ENCODE measurements at places on chromosomes 1 and 21.

- DNase-seq: no peak
Observed at GRCh38 chr1:28537457-28538199, 15.3 kb upstream of the TRNAU1AP start.

DNA sequence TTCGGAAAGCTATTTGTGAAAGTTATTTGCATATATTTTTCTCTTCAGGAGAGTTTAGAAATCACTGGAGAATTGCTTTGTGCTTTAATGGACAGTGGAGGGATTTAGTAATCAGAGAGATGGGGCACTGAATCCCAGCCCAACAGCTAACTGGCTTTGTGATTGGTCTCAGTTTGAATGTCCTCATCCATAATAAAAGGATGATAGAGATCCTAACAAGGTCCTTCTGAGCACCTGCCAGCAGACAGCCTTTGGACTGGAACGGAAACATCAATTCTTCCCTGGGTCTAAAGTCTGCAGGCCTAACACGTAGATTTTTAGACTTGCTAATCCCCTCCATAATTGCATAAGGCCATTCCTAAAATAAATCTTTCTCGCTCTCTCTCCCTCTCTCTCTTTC lies 112.0 kb upstream of the ADAMTS5 start:
- no peak for DNase-seq

- DNase-seq: no peak
Observed at GRCh38 chr1:48222501-48223242, at the start of gene SLC5A9. SLC5A9 (plus strand) TSS chr1:48222716; CDS start chr1:48222737, 21 bp downstream.

DNA sequence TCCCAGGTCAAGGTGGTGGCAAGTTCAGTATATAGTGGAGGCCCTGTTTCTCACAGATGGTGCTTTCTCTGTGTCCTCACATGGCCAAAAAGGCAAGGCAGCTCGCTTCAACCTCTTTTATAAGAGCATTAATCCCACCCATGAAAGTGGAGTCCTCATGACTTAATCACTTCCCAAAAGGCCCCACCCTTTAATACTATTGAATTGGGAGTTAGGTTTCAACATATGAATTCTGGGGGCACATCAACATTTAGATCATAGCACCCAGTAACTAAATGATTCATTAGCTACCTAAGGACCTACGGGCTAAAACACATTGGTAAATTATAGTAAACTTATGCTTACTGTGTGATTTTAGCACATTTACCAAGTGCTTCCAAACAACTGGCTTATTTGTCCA lies 317.9 kb downstream of the LTN1 start:
- DNase-seq: no peak

GRCh38 chr1:11283151-11283550 lies 10.2 kb downstream of the UBIAD1 start:
- DNase-seq: no peak

- DNase-seq: no peak
Observed at GRCh38 chr1:206953626-206954025, 7.4 kb upstream of the PIGR start.

- DNase-seq: peak; percentile 20
Observed at GRCh38 chr1:207084701-207085180, 3.9 kb upstream of the C4BPB start.

GRCh38 chr1:15430787-15431570 lies 7.3 kb upstream of the CTRC start:
- DNase-seq: peak; percentile 69

GRCh38 chr1:223445402-223445801 lies 52.2 kb downstream of the CCDC185 start:
- no peak for DNase-seq

- no peak for DNase-seq
Observed at GRCh38 chr1:68459796-68460195, 10.0 kb upstream of the RPE65 start.

- no peak for DNase-seq
Observed at GRCh38 chr21:45830221-45830640, 151.3 kb upstream of the COL6A1 start.

DNA sequence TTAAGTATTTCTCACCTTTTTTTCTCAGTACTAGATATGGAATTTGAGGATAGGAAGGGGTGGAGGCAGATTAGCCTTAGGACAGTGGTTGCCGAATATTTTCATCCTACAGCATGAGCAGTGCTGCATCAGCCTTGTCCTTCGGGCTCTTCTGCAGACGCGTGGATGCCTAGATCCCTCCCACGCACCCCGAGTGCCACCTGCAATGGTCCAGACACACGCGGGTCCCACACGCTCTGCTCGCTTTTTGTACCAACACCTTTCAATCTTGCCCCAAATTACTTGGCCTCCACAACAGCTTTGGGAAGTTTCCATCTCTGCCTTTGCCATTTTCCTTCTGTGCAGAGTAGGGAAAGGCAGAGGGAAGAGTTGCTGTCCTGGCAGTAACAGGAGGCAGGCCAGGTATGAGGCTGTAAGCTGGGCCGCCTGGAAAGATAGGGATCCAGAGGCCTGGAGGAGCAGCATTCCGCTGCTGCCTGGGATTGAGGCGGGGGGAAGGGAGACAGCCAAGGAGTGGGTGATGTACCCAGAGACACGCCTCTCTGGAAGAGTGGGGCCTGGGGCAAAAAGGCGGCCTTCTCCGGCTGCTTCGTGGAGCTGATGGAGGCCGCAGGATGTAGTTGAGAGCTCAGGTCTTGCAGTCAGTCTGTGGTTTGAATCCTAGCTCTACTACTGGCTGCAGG lies 467.7 kb downstream of the KIF26B start:
- DNase-seq: no peak

GRCh38 chr21:20647607-20648006 lies 350.6 kb upstream of the NCAM2 start:
- no peak for DNase-seq

- no peak for DNase-seq
Observed at GRCh38 chr1:186456729-186457255, 4.1 kb downstream of the PDC start.

DNA sequence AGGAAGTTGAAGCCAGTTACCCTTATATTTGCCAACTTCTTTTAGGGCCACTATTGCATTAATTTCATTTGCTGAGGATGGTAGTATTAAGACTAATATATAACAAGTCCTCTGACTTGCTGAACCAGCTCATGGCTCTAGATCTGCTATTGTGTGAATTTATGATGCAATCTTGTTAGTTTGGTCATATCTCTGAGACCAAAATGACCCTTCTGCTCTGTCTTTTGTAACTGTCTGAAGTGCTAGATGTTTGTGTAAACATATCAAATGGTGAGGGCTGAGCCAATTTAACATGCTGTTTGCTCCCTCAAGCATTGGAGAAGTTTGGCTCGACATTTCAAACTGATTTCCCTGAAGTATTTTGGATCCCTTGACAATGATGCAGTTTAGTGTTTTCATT lies 106.9 kb upstream of the PTGFR start:
- DNase-seq: no peak

DNA sequence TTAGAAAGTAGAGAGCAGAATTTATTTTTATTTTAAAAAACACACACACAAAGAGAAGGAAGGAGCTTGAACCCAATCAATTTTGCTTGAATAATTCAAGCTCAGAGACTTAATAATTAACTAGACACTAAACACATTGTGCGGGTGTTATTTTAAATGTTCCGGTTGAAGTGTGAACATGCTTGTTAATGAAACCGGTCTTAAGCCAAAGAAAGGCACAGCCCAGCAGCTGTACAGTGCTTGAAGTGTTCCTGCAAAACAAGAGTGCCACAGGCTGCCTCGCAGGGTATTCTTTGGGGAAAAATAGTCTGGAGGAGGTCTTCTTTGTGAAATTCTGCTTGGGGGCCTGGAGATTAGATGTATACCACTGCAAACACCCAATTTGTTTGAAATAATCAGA lies 2.2 kb upstream of the CDC42BPA start:
- no peak for DNase-seq

GRCh38 chr1:19698181-19698580 lies 33.5 kb downstream of the HTR6 start:
- no peak for DNase-seq

GRCh38 chr1:40316595-40317393 lies at the start of gene COL9A2:
COL9A2 (minus strand) TSS chr1:40317286; CDS start chr1:40317197, 89 bp downstream.
- peak; percentile 45 for DNase-seq

- DNase-seq: no peak
Observed at GRCh38 chr21:15159382-15160020, 94.7 kb upstream of the NRIP1 start.

DNA sequence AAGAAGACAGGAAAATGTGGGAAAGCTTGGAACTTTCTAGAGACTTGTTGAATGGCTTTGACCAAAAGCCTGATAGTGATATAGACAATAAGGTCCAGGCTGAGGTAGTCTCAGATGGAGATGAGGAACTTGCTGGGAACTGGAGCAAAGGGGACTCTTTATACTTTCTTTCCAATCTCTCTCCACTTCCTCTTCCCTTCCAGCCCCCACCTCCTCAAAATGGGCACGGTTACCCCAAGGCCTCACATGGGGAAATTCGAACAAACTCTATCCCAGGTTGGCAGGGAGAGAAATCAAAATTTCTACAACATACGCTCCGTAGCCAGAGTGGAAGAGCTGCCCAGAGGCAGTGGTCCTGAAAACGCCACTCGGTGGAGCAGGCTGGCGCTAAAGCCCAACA lies 15.2 kb downstream of the PPT1 start:
- DNase-seq: no peak

GRCh38 chr1:39898191-39898590 lies 3.5 kb downstream of the MYCL start:
- DNase-seq: no peak

DNA sequence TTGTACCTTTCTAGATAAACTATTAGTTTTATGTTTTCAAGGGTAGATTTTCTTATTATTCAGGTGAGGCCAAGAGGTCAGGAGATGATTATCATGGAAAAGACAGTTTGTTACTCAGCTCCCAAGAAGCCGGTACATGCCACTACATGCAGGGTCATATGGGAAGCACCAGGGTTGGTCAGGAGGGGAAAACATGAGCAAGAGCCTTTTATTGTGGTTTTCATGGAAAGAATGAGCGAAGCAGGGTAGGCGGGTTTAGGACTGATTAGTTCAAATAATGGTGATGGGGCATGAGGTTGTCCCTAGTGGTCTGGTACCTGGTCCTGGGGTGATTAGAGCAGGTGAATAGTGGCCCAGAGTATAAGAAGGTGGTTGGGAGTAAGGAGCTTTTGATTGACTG lies 189.9 kb downstream of the APP start:
- DNase-seq: no peak

GRCh38 chr1:51906306-51907078 lies 28.0 kb upstream of the NRDC start:
- DNase-seq: no peak

GRCh38 chr21:14711287-14711686 lies 165.2 kb upstream of the SAMSN1 start:
- DNase-seq: no peak

GRCh38 chr1:99849744-99850458 lies at the start of gene AGL:
AGL (plus strand) TSS chr1:99850361; CDS start chr1:99851043, 682 bp downstream.
- DNase-seq: peak; percentile 76

DNA sequence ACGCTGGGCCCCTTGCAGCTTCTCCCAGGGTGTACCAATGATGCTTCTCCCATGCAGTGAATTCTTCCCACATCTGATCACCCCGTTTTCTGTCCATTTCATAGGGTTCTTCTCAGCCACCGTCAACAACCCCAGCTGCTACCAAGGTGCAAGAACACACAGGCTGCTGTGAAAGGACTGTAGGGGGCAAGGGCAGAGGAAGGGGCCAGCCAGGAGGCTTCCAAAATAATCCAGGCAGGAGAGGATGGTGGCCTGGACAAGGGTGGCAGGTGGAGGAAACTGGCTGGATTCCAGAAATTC lies 113.3 kb upstream of the WNT4 start:
- no peak for DNase-seq

DNA sequence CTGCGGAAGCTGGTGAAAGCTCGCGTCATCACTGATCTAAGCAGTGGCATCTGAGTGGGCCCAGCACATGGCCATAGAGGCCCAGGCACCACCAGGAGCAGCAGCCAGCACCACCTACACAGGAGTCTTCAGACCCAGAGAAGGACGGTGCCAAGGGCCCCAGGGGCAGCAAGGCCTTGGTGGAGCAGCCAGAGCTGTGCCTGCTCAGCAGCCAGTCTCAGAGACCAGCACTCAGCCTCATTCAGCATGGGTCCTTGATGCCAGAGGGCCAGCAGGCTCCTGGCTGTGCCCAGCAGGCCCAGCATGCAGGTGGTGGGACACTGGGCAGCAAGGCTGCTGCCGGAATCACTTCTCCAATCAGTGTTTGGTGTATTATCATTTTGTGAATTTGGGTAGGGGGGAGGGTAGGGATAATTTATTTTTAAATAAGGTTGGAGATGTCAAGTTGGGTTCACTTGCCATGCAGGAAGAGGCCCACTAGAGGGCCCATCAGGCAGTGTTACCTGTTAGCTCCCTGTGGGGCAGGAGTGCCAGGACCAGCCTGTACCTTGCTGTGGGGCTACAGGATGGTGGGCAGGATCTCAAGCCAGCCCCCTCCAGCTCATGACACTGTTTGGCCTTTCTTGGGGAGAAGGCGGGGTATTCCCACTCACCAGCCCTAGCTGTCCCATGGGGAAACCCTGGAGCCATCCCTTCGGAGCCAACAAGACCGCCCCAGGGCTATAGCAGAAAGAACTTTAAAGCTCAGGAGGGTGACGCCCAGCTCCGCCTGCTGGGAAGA lies 3.2 kb upstream of the ARTN start:
- no peak for DNase-seq

DNA sequence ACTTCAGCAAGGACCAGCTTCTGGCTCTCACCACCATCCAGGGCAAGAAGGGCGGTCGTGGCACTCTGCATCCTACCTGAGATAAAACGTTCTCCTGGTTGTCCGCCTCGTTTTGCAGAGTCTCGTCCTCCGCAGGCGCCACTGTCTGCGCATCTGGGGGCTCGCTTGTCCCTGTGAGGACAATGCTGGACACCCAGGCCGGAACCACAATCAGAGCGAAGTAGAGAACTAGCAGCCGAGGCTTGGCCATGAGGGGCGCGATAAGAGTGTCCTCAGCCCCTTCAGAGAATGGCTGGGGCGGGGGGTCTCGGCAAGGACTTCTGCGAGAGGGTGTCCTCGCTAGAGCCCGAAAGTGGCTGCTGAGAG lies 505 bp downstream of the OLFML2B start:
- DNase-seq: no peak

DNA sequence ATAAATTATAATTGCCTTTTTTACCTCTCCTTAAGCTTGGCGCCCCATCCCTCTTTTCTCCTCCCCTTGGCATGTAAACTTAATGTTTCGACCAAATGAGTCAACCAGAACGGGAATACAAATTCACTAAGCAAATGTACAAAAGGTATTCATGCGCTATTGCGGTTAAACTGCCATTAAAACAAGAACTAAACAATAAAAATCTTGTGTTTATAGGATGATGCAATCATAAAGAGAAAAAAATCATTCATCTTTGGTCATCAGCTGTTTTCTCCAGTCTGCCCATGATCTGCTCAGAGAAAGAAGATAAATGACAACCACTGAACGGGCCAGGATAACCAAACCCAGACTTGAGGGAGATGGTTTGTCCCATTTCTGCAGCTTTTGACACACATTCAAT lies 534.2 kb upstream of the PLXNA2 start:
- DNase-seq: no peak

All from stimulated activated CD8-positive, alpha-beta memory T cell treated with anti-CD3 and anti-CD28 coated beads, Interleukin-4, amount 100 ng/mL, for 4 hours (primary cell).